ENCODE measurements at places on chromosomes 6 and 20.
A peak's percentile ranks its signal among the peaks of the same experiment; 100 is the strongest.

GRCh38 chr6:169940481-169941271 is 189.3 kb downstream of the ERMARD start:
- peak; percentile 87 for DNase-seq

GRCh38 chr20:23156170-23156841 is 70.2 kb upstream of the CD93 start:
- DNase-seq = peak; percentile 92

- no peak for DNase-seq
Observed at GRCh38 chr6:128642132-128642531, 121.7 kb upstream of the PTPRK start.

- DNase-seq = no peak
Observed at GRCh38 chr6:24980507-24981385, 45.0 kb upstream of the RIPOR2 start.

DNA sequence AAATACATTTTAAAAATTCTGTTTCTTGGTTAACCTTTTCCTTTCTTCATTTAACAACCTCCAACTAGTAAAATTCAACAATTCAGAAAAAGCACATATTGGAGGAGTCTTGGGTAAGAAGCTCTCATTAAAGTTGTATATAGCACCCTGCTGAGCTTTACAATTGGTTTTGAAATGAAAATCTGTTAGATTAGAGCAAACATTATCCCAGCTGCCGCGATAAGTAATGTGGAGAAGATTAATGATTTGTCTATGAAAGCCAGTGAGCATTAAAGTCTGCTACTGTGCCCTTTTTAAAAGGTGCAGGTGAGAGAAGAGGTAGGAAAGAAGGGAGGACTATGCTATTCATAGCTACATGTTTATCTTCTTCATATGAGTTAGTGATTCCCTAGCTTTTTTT is 201.5 kb downstream of the ZFAND3 start:
- no peak for DNase-seq

- no peak for DNase-seq
Observed at GRCh38 chr6:1388630-1389368, 577 bp upstream of the FOXF2 start.

GRCh38 chr6:65191471-65191870 is 515.6 kb downstream of the EYS start:
- no peak for DNase-seq

- no peak for DNase-seq
Observed at GRCh38 chr6:56840467-56841380, 114.2 kb upstream of the BEND6 start.

Data from esophagus muscularis mucosa (tissue), 4 donors.